ENCODE measurements at places on chromosomes 2 and 18. TPM values are rescaled to one million over a fixed set of nuclear protein-coding genes. Genes with fewer than 3 reads are reported as not detected.

The PHLPP1 gene
- total RNA-seq, result 29.6 TPM

The TUBB8B gene
- total RNA-seq, result not detected

The INSIG2 gene
- 13.0 TPM for total RNA-seq

The GPR39 gene
- 0.25 TPM for total RNA-seq

The ABHD1 gene
- total RNA-seq, result 0.82 TPM

The HOXD11 gene
- not detected for total RNA-seq

The DNPEP gene
- total RNA-seq, result 39.5 TPM

The EFR3B gene
- 41.2 TPM for total RNA-seq

GRCh38 chr18:76484749-76485387 lies 10.2 kb downstream of the ZNF516 start:
- no peak for DNase-seq

GRCh38 chr2:128380061-128380889 lies 61.6 kb upstream of the HS6ST1 start:
- no peak for DNase-seq

- DNase-seq, result no peak
Measured at GRCh38 chr2:121260370-121261154, 24.4 kb downstream of the TFCP2L1 start.

GRCh38 chr2:74017223-74017622 lies 32.5 kb downstream of the TET3 start:
- DNase-seq, result no peak

- no peak for DNase-seq
Measured at GRCh38 chr2:58336416-58336815, 95.3 kb upstream of the FANCL start.

DNA sequence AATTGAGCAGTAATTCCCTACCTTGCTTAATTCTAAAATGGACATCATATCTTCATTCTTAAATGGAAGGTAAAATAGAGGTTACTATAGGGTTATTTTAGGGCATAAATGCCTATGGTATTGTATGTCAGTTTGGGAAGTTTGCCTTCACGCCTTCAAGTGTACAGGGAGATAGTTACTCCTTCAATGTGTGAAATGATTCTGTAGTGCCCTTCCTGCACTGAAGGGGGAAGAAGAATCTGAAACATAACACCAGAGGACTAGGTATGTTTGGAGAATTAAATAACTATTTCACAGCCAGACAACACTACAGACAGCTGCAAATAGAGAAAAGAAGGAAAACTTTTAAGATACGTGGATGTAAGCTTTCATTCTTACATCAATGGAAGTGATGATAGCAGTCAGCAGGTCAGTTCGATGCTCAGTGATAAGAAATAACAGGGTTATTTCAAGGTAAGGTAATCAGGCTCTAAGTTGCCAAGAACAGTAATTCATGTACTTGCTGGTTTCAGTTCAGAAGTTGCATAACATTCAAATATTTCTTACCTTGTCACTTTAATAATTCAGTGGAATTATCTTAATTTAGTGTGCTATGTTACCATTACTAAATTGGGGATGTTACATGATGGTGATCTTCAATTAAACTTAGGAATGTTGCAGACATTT lies 4.0 kb downstream of the PKP4 start:
- DNase-seq, result no peak

GRCh38 chr2:15059870-15060512 lies 427.5 kb downstream of the LRATD1 start:
- DNase-seq, result no peak

- no peak for DNase-seq
Measured at GRCh38 chr18:41326311-41326710, 628.7 kb upstream of the PIK3C3 start.

GRCh38 chr2:117631152-117631945 lies 183.1 kb upstream of the DDX18 start:
- no peak for DNase-seq

GRCh38 chr2:28408764-28409599 lies 16.3 kb downstream of the FOSL2 start:
- DNase-seq, result no peak

- no peak for DNase-seq
Measured at GRCh38 chr2:71103809-71104208, 26.2 kb downstream of the MCEE start.

DNA sequence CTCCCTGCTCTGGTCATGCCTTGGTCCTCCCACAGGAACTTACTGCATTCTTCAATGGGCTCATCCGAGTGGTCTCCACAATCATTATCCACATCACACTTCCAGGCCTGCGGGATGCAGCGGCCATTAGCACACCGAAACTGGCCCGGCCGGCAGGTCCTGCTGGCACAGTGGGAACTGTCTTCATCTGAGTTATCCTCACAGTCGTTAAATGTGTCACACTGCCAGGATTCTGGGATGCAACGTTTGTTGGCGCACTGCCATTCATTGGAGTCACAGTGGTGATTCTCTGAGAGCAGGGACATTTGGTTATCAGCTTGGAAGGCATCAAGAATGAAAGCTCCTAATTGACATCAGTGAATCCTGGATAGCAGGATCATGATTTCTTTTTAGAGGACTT lies 104.5 kb downstream of the DHRS9 start:
- DNase-seq, result no peak

GRCh38 chr2:236236559-236237452 lies 27.4 kb downstream of the ASB18 start:
- no peak for DNase-seq

DNA sequence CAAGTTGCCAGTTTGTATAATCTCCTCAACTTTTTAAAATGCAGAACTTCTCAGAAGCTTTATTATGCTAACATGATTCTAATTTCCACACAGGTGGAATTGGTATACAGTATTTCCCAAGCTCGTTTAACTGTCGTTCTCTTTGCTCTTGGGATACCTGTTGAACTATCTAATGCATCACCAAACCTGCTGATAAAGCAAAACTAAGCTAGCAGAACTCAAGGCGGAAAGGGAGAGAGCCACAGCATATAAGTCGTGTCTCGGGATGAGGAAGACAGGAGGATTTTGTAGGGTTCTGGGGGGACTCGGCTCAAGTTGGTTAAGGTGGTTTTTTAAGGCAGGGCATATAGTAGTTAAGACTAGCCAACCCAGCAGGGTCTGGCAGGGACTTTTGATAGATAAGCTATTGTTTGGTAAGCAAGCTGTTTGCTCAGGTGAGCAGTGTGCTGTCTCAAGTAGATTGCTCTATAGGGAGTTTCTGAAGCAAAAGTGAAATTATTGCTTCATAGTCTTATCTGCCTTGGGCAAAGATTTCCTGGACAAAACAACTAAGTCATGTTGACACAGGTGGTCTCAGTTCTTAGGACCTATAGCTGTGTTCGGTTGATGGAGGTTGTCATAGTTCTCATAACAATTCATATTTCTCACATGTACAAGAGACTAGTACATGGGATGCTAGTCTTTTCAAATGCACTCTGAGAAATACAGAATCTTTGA lies 28.2 kb upstream of the CHRNA1 start:
- no peak for DNase-seq

- no peak for DNase-seq
Measured at GRCh38 chr2:199341123-199341522, 116.6 kb downstream of the SATB2 start.

DNA sequence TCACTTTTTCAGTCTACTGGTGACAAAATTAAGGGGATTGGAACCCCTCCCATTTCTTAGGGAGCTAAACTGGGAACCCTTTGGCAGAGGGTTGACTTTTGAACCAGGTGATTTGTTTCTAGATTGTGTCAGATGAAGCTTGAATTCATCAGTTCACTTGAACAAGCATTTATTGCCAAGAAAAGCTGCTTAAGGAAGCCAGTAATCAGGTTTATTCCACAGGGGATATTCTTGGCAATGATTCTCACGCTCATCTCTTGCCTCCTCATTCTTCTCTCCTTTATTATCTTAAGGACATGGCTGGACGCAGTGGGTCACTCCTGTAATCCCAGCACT lies 101.0 kb downstream of the ALPK2 start:
- DNase-seq, result no peak

DNA sequence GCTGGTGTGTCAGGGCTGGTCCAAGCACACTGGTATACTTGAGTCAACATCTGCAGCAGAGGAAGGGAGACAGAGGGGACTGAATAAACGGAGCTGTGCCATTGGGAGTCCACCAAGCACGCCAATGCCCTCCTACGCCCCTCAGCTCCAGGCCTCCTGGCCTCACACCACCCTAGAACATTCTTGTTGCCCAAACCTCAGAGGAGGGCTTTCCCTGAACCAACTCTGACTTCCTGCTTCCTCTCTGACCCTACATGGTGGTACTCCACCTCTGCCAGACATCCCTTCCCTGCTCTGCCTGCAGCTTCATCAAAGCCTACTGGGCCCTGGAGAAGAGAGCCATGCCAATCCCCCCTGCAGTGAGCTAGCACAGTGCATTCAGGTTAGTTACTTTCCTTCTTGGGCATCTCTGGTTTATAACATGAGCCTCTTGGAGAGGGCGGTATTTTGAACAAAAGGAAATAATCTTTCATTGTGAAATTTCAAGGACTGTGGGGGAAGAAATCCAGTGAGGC lies 54.4 kb downstream of the ZBTB7C start:
- DNase-seq, result no peak

DNA sequence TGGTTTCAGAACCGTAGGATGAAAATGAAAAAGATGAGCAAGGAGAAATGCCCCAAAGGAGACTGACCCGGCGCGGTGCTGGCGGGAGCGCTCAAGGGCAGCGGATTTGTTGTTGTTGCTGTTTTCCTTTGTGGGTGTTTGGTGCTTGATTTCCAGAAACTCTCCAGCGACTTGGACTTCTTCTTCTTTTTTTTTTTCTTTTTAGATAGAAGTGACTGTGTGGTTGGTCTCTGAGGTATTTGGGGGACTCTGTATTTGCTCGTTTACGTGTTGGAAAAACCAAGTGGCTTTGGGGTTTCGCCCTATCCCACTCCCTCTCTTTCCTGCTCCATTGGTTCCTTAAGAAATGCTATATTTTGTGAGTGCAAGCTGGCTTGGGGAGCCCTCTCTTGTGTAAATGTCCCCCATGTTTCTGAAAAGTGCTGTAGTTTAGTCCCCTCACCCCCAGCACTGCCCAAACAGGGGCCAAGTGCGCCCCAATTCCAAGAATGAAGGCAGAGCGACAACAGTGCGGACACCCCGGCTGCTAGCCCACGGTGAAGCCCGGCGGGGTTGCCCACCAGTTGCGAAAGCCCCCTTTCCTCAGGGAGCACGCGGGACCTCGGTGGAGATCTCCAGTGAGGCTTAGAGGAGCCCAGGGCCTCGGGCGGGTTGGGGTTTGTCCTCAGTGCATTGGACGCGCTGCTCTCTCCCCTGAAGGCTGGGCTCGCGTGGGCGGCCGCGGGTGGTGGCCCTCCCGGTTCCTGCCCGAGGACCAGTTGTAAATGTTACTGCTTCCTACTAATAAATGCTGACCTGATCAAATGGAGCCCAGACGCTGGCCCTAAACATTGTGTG lies 1.8 kb downstream of the HOXD9 start:
- DNase-seq, result no peak

GRCh38 chr2:55519938-55520885 lies 694 bp downstream of the CFAP36 start:
- no peak for DNase-seq

DNA sequence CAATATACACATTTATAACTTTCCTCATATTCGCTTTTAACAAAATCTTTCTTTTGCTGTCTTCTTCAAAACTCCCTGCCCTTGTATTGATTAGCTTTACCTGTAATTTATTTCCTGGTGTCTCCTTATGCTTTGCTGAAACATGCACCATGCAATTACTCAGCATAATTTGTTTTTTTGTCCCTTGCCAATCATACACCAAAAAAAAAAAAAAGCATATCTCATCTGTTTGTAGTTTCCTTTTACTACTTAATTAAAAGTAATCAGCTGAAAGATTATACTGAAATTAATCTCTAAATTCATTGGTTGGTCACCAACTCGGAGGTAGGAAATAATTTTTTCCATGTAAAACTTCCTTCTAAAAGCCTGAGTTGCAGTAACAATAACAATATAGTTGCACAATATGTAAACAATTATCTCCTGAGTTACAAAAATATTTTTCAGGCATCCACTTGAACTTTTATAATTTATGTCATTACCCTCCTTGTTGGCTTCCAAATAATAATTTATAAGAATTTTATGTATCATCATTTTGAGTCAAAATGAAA lies 53.0 kb upstream of the ROCK1 start:
- no peak for DNase-seq

GRCh38 chr2:30346471-30347169 lies 100.4 kb upstream of the LCLAT1 start:
- no peak for DNase-seq

GRCh38 chr2:231780123-231780908 lies 766 bp downstream of the PDE6D start:
- no peak for DNase-seq

DNA sequence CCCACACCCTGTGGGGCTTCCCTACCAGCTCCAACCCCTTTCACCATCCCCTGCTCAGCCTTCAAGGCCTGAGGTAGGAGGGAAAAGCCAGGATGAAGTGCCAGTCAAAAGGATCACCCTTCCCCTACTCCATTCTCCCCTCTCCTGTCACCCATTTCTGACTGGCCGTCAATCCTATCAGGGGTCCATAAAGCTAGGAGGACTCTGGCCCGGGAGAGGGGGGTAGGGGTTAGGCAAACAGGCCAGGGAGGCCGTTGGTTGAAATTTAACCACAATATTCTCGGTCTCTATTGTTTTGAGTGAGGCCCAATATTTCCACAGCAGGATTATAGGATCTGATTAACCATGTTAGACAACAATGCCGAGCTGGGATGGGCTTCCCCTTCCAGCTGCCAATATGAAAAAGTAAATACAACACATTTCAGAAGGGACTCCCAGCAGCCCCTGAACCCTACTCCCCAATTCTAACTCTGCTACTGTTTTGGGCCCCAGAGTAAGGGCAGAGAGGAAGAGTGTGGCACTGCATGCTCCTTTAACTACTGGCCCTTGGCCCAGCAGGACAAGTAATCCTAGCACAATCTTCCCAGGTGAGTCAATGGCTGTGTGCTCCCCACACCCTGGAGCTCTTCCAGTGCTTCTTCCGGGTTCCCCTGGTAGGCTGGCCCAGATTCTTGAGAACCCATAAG lies 10.6 kb upstream of the IHH start:
- DNase-seq, result no peak

GRCh38 chr18:77016936-77017335 lies 115.6 kb downstream of the MBP start:
- DNase-seq, result no peak

Data from neural crest cell (in vitro differentiated cells).